ENCODE measurements at places on chromosomes 2 and 18.

- DNase-seq: no peak
Observed at GRCh38 chr2:15273452-15273851, 287.7 kb downstream of the NBAS start.

- DNase-seq: no peak
Observed at GRCh38 chr18:3097082-3097481, 84.1 kb upstream of the LPIN2 start.

DNA sequence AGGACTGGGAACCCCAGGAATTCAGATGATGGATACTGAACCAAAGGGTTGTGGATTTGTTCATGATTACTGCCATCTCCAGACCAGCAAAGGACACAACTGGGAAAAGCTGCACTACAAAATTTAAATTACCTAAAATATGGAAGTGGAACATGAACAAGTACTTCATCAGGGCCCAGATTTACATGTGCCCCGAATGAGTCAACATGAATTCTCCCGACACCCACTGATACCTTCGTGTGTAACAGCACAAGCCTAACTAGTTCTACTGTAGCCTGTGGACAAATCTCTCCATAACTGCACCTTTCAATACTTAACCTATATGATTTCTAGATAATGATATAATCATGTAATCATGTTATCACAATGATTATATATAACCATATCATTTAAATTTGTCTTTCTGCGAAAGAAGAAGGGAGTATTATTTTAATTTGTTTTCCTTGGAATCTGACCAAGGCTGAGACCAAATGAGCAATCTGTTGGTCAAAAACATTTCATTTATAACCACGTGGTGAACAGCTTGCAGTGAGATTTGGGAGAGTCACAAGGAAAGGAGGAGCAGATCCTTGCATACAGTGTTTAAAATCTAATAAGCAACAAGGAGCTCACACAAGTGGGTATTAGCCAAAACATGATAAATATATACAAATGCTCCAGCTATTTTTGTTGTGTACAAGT, 70.5 kb downstream of the CACNB4 start:
- no peak for DNase-seq

DNA sequence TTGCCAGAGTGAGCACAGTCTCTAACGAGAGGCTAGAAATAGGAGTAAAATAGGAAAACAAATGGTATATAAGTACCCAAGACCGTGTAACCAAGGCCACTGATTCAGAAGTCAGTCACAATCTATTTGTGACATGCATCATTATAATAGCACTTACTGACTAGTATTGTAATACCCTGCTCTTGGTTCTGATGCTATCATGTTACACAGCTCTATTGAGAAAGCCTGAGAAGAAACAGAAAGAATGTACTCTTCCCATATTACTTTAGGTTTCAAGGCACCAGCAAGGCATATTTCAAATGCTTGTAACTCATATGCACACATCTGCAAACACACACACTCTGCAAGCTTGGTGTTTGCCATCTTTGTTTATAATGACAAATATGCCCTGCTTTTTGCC, 746.4 kb downstream of the SLC4A3 start:
- DNase-seq: peak; percentile 32

DNA sequence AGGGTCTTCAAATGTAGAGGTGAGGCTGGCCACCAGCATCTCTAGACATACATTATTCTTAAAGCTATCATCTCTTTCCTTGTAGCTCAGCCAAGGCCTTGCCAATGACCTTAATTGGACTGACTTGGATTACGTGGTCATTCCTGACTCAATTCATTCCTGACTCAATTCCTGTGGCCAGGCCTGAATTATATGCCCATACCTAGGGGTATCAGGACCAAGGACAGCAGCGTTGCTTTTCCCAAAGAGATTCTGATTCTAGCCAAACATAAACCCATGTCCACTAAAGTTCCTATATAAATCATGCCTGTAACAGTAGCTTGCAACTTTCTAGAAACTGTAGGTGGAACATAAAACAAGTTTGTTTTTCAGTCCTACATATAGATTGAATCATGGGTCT, 231.7 kb downstream of the ARL6IP6 start:
- DNase-seq: peak; percentile 0

GRCh38 chr2:140873915-140874531, 1256.8 kb downstream of the LRP1B start:
- no peak for DNase-seq

DNA sequence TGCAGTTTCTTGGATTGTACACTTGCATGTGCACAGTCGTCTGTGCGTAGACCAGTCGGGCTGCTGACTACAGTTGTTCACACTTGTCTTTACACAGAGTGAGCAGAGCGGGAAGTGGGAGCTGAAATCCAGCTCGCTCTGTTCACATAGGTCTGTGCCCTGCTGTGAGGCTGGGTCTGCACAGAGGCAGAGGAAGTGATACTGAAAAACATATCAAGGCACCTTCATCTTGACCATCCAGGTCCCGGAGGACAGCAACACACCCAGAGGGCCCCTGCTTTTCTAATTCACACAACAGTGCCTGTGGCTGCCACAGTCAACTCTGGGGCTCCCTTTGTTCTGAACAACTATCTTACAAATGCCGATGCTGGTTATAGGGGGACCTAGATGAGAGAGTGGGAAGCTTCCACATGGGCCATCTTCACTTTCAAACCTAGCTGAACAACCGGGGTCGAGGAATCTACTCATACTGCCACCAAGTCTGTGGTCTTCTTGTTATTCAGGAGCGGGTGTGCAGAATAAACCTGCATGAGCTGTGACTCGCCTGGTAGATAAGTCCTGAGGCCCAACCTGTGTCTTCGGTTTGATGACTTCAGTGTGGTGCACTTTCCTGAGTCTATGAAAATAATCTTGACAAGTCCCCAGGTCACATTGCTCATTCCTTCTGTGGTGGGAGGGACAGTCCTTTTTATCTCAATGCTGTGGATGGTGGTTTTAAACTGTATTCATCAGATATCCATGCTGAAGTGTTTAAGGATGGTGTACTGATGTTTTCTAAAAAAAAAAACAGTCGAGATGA, 3.5 kb upstream of the ADNP2 start:
- DNase-seq: no peak

- peak; percentile 68 for DNase-seq
Observed at GRCh38 chr2:29196792-29197788, 81.9 kb downstream of the CLIP4 start.

- no peak for DNase-seq
Observed at GRCh38 chr2:127255721-127256120, 35.6 kb upstream of the CYP27C1 start.

GRCh38 chr18:64519201-64519600, 370.3 kb upstream of the LINC00305 start:
- DNase-seq: no peak

DNA sequence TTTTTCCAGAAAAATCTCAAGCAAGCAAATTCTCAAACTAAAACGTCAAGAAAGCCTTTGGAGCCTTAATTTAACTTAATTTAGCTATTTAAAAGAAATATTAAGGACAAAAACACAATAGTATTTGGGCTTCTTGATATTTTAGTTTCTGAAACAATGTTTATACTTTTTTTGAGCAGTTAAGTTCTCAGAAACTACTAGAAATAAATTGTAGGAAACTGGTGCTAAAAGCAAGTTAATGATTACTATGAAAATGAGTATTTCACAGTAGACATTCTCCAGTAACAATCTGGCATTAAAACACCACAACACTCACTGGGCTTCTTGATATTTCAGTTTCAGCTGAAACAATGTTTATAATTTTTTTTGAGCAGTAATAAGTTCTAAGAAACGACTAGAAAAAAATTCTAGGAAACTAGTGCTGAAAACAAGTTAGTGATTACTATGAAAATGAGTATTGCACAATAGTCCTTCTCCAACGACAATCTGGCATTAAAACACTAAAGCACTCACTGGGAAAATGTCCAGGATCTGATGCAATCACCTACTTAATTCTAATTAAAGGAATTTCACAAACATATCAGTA, 45.1 kb downstream of the TRAK2 start:
- DNase-seq: peak; percentile 84

Measured in foreskin fibroblast (primary cell).